Stomach (tissue), 19 donors: ENCODE measurements at places on chromosomes 4 and X. TPM values are rescaled to one million over a fixed set of nuclear protein-coding genes. Genes with fewer than 3 reads are reported as not detected.

RAB40A gene
- 0.19 TPM for polyA plus RNA-seq

DNA sequence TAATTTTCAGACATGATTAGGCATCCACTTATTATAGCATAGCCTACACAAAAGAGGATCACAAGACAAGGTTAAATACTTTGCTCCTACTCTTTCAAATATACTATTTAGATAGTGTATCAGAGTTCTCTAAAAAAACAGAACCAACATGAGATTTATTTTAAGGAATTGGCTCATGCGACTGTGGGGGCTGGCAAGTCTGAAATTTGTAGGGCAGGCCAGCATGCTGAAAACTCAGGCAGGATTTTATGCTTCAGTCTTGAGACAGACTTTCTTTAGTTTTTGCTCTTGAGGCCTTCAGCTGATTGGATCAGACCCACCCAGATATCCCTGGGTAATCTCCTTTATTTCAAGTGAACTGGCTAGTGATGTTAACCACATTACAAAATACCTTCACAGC lies 169.5 kb downstream of the MAML3 start:
- DNase-seq: no peak

- DNase-seq: no peak
Observed at GRCh38 chr4:165359506-165359905, 19.3 kb upstream of the CPE start.

IRS4 gene
- polyA plus RNA-seq: not detected

GRCh38 chr4:154164931-154165839 lies 326.4 kb downstream of the DCHS2 start:
- DNase-seq: peak; percentile 31

ADGRG4 gene
- polyA plus RNA-seq: not detected

DNA sequence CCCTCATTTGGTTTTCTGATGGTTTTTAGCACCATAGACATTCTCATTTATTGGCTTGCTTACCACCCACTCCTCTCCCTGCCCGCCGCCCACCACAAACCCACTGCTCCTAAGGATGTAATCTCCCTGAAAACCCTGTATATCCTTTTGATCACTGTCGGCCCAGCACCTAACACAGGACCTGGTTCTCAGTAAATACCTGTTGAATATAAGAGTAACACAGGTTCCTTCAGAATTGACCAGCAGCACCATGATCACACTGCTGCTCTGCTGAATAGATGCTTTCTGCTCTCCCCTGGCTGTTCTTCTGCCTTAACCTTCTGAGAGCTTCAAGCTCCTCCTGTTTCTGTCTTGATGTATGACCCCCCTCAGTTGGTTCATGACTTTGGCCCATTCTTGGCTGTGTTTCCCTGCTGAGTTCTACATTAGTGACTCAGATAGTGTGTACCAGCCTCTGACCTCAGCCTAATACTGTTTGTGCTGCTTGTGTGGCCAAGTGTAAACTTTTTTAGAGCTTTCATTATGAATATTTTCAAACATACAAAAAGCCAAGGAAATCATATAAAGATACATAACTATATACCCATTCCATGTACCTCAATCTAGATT lies 265.3 kb downstream of the FRMPD4 start:
- no peak for DNase-seq

INPP4B gene
- polyA plus RNA-seq: 2.1 TPM

GRCh38 chr4:14091966-14092365 lies 464.4 kb upstream of the BOD1L1 start:
- no peak for DNase-seq

FRMD7 gene
- not detected for polyA plus RNA-seq

TSPAN5 gene
- polyA plus RNA-seq: 1.6 TPM

GRCh38 chr4:164483711-164484110 lies 270.2 kb upstream of the SMIM31 start:
- DNase-seq: peak; percentile 3

AFM gene
- 0.81 TPM for polyA plus RNA-seq

PAGE4 gene
- not detected for polyA plus RNA-seq

GPR78 gene
- 2.3 TPM for polyA plus RNA-seq

DNA sequence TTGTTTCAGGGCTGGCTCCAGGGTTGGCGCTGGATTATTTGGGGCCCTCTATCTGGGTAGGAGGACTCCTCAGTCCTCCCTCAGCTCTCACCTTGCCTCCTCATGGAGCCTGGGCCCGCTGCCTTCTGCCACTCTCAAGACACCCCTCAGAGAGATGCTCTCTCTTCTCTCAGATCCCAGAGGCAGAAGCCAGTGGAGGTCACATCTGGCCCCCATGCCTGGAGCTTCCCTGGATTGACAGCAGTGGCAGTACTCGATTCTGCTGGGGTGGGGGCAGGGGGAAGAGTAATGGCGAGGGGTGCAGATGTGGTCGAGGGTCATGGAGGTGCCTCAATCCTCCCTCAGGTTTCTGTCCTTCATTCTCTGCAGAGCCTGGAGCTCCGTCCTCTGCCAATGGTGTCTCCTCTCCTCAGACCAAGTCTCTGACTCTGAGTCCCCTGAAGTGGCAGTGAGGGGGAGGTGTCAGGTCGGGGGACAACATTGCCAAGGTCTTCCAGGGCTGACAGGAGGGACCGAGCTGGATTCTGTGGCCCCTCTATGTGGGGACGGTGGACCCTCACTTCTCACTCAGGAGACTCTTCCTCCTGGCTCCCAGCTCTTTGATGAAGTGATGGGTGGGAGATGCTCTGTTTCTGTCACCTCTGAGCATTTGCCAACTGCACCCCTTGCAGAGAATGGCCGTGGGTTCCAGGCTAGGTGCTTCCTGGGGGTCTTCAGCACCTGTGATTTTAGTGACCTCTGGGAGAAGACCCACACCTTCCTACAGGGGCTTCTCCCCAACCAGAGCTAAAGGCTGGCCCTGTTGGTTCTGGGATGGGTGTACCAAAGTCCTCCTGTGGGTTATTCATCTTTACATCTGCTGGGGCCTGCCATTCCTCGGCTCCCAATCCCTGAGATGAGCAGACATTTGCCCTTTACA lies 10.9 kb upstream of the HSFX1 start:
- no peak for DNase-seq

DNA sequence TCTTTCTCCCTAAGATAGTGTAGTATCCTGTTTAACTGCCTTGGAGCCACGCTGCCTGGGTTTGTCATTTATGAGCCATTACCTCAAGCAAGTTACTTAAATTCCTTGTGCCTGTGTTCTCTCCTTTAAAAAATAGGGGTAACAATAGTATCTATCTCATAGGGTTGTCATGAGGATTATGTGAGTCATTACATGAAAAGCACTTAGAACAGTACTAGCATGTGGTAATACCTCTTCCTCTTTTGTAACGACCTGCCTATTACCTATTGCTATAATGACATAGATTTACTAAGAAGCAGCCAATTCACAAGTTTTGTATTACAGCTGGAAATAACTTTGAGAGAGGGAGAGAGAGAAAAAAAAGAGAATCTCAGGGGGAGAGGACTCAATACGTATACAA lies 834.7 kb downstream of the RAPGEF2 start:
- DNase-seq: no peak

DNA sequence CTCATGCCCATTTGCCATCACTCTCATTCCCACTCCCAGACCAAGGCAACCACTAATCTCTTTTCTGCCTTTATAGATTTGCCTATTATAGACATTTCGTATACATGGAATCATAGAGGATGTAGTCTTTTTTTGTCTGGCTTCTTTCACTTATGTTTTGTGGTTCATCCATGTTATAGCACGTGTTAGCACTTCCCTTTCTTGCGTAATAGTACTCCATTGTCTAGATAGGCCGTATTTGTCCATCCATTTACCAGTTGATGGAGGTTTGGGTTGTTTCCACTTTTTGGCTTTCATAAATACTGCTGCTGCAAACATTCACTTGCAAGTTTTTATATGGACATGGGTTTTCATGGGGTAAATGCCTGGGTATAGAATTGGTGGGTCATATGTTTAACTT lies 48.4 kb downstream of the KIF4A start:
- no peak for DNase-seq

HMX1 gene
- not detected for polyA plus RNA-seq

ASMTL gene
- 24.4 TPM for polyA plus RNA-seq

RNF175 gene
- polyA plus RNA-seq: not detected

DNA sequence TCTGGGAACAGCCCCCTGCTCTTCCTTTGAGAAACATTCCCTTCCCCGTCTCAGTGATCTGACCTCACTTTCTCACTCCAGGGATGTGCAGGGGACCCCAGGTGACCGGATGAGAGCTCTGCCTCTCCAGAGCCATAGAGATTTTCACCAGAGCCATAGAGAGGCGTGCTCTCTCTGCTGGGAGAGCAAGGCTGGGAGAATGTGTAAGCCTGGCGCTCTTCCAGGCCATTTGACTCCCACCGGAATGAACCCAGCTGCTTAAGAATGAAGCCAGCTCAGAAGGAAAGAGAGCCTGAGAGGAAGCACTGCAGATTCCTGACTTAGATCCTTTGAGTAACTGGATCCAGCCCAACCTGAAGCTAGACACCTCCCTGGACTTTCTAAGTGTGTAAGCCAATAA lies 106.4 kb downstream of the DHX15 start:
- DNase-seq: peak; percentile 88

GRCh38 chrX:28625223-28625622 lies 38.0 kb downstream of the IL1RAPL1 start:
- no peak for DNase-seq

CT83 gene
- polyA plus RNA-seq: not detected

IL1RAPL1 gene
- not detected for polyA plus RNA-seq

DNA sequence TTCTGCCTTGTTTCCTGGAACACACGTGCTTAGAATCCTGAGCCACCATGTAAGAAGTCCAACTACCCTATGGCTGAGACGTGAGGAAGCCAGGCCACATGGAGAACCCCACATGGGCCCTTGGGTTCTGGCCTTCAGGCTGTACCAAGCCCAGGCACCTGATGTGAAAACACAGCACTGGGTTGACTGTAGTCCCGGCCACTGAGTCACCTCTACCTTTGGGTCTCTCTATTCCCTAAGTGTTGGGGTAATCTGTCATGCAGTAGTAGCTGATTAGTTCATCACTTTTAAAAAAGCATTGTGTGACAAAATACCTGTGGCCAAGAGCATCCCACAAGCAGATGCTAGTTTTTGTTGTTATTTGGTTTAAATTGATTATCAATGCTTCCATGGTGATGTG lies 24.3 kb downstream of the CFAP97 start:
- no peak for DNase-seq

DNA sequence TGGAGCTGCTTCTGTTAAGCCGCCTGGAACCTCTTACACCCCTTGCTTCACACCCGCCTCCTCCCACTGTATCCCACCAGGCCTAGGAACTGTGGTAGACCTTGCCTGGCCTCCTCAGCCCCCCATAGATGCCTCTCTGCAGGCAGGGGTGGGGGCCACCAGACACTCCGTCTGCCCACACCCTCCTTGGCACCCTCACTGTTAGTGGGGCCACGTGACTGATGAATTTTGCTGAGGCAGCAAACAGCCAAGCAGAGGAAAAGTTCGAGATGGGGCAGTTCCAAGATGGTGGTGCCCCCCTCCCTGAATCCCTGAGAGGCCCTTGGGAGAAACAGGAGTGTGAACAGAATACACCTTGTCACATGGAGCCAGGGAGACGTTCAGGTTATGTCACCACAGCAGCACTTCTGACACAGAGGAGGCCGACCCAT lies 41.2 kb upstream of the C4orf50 start:
- DNase-seq: no peak

- no peak for DNase-seq
Observed at GRCh38 chrX:28491941-28492340, 95.3 kb upstream of the IL1RAPL1 start.

DNA sequence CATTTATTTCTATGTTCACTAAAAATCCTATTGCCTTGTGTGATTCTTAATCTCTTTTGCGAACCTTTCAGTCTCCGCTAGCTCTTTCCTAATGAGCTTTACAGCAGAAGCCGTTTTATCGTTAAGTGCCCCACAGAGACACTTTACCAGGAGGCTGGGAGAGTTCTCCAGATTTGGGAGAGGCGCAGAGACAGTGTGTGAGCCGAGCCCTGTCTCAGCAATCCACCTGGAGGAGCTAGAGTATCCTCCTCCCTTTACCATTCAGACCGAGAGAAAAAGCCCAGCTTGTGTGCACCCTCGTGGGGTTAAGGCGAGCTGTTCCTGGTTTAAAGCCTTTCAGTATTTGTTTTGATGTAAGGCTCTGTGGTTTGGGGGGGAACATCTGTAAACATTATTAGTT lies 54.9 kb upstream of the MTM1 start:
- no peak for DNase-seq

- DNase-seq: no peak
Observed at GRCh38 chrX:41661366-41662095, 27.2 kb upstream of the GPR34 start.

- DNase-seq: no peak
Observed at GRCh38 chrX:39398963-39399261, 597.7 kb downstream of the MID1IP1 start.

CENPVL1 gene
- polyA plus RNA-seq: not detected

SLC6A8 gene
- 30.9 TPM for polyA plus RNA-seq
